NCI-H1092 treated with DMSO at 0.1 percent for 48 hours (cell line): ENCODE measurements at places on chromosomes 1 and 21.
A peak's percentile ranks its signal among the peaks of the same experiment; 100 is the strongest.

DNA sequence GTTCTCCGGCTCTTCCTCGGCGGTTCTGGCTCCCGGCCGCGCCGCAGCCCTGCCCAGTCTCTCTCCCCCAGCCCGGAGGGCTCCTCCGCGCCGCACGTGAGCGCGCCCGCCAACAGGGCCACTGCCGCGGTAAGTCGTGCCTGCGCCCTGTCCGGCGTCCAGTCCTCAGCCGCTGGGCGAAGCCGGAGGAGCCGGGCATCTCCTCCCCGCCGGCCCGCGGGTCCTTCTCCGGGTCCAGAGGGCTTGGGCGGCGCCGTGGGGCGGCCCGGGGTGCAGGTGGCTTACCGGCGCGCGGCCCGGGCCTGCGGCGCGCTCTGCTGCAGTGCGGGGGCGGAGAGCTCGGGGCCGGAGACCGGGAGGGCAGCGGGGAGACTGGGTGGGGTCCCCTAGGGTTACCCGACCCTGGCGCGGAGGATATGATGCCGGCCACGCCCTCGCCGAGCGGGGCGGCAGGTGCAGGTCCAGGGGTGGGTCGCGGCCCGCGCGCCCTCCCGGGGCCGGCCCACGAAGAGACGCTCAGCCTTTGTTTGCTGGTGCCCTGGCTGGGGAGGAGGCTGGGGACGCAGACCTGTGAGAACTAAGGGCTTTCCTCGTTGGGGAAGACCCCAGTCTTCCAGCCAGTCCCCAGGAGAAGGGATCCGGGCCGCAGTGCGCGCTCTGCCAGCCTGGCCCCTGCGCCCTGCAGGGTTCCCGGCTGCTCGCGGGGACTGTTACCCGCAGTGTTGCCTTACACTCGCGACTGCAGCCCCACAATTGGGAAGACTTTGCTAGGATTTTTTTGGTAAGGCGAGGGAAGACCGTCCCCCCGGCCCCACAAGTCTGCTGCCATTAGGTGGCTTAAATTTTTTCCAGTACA, at the start of gene DOP1B:
Gene DOP1B, plus strand, starts transcription at position 10 of the 856 bp plus-strand sequence. CDS start 7,910 bp downstream, outside the sequence.
- DNase-seq: no peak

DNA sequence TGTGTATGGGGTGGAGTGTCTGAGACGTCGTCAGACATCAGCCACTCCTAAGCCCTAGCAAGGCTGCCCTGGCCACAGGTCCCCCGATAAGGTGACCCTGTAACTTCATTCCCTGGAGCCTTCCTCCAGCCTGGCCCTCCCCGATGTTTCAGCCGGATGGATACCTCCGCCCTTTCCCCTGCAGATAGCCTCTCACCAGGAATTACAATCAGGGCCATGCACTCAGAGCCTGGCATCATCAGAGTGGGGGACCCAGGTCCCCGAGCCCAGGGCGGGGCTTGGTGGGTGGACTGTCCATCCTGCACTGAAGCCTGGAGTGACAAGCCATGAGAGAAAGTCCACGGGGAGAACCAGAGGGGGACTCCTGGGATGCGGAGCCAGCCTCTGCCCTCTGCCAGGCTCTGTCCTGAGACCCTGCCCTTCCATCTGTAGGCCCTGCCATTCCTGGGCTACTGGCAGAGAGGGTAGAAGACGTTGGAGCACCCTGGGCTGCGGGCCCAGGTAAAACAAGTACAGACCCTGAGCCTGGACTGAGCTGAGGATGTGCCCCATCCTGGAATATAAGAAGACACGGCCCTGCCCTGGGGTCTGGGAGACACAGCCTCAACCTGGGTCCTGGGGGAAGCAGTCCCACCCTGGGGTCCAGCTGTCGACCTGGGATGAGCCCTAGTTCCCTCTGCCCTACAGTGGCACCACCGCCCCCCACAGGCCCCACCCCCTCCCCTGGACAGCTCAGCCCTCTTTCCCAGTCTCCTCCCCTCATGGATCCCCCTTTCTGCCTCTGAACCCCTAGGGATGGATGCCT, 16.8 kb upstream of the ARF1 start:
- DNase-seq: no peak

GRCh38 chr1:17831597-17831996, 76.5 kb downstream of the ACTL8 start:
- no peak for DNase-seq

DNA sequence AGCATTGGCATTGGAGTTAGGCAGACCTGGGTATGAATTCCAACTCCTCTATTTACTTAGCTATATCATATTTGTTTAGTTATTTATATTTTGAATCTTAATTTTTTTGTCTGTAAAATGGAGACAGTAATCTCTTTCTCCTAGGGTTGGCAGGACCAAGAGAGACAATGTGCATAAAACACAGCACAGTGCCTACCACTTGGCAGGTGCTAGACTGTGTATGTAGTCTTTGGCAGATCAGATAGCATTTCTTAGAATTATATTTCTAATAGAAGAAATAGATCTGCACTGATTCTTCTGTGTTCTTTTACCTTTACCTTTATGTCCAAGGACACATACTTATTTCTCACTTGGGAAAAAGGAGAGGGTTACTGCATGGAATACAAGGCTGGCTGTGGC, 177.2 kb downstream of the GIPC2 start:
- no peak for DNase-seq

DNA sequence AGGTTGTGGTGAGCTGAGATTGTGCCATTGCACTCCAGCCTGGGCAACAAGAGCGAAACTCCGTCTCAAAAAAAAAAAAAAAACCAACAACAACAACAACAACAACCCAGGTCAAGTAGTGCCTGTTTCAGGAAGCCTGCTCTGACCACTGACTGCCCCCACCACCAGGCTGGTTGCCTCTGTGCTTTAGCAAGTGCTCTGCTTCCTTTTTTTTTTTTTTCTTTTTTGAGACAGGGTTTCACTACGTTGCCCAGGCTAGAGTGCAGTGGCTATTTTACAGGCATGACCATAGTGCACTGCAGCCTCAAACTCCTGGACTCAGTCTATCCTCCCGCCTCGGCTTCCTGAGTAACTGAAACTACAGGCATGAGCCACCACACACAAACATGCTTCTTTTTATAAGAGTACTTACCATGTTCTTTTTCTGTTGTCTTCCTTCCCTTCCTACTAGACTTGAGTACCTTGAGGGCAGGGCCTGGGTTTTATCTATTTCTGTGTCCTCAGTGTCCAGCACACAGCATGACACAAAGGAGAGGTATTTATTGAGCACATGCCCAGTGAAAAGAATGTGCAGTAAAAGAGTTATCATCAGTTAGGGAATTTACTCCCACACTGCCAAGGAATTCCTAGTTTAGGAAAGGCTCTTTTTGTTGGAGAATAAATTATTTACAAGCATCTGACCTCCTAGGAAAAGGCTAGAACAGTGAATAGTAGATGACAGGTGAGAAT, 9.9 kb upstream of the COA7 start:
- no peak for DNase-seq

DNA sequence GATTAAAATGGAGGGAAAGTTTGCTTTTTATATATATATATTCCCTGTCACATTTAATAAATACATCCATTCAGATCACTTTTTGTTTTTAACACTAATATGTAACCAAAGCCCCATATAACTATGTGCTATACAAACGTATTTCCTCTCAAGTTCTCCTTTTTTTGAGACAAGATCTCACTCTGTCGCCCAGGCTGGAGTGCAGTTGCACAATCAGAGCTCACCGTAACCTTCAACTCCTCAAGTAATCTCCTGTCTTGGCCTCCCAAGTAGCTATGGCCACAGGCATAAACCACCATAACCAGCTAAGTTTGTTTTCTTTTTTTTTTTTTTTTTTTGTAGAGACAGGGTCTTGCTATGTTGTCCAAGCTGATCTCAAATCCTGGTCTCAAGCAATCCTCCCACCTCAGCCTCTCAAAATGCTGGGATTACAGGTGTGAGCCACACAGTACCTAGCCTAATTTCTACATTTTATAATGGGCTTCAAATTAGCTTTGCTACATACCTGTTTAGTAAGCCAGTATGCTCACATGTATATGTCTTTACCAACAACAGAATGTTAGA, 120.0 kb downstream of the TGFBR3 start:
- DNase-seq: no peak

DNA sequence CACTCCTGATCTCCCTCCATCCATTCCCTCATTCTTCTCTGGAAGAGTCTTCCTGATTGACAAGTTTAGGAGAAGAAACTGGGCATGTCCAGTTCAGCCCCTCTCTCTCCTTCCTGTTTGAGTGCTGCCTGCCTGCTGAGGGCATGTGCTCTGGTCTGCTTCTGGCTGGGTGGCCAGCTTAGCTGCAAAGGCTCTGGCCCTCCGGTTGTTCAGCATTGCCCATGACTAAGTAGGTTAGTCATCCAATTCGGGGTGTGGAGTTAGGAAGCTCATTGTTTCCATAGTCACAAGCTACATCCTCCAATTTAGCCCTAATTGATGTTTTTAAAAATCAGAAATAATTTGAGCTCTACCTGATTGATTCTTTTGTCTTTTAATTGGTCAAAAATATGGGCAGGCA, 25.6 kb upstream of the PLA2G2E start:
- no peak for DNase-seq

GRCh38 chr1:225458222-225458631, 30.4 kb upstream of the LBR start:
- no peak for DNase-seq

- no peak for DNase-seq
Observed at GRCh38 chr1:23995431-23995837, 15.3 kb upstream of the SRSF10 start.

DNA sequence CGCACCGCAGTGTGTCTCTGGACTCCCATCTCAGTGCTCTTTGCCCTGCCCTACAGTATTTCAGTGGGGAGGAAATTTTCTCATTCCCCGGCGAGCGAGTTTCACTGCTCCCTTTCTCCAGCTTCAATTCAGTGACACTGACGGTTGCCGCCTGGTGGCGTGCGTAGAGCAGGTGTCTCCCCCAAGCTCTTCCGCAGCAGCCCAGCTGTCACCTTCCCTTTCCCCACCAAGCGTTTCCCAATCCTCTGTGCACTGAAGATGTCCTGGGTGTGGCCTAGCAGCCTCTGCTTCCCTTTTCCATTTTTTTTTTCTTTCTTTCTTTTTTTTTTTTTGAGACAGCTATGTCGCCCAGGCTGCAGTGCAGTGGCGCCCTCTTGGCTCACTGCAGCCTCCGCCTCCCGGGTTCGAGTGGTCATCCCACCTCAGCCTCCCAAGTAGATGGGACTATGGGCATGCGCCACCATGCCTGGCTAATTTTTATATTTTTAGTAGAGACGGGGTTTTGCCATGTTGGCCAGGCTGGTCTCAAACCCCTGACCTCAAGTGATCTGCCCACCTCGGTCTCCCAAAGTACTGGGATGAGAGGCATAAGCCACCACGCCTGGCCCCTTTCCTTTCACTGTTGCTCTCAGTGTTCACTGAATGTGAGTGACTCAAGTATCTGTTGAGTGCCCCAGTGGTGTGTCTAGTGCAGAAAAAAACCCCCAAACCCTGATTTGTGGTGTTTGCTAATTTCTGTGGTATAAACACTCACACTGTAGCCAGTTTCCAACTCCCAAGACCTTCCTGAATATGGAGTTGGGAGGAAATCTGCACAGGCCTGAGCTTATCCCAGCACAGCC, 30.1 kb downstream of the TNFRSF1B start:
- DNase-seq: peak; percentile 12

DNA sequence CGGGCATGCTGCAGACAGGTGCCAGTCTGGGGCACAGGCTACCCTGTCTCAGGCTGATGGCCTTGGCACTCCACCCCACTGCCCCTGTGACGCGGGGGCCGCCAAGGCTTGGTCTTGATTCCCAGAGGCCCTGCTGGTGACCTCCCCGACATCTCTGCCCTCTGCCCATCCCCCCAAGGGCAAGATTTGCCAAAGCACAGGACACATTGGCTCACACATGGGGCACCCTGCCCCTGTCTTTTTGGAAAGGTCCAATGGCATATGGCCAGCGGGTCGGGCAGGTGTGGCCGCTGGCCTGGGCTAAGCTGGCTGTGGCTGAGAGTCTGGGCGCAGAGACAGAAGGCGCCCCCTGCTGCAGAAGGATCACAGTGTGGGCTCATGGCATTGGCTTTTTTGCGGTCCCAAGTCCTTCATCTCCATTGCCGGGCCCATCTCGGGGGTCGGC, 4.6 kb downstream of the MIB2 start:
- DNase-seq: no peak

GRCh38 chr1:39996396-39997004, 41.6 kb downstream of the MFSD2A start:
- no peak for DNase-seq

DNA sequence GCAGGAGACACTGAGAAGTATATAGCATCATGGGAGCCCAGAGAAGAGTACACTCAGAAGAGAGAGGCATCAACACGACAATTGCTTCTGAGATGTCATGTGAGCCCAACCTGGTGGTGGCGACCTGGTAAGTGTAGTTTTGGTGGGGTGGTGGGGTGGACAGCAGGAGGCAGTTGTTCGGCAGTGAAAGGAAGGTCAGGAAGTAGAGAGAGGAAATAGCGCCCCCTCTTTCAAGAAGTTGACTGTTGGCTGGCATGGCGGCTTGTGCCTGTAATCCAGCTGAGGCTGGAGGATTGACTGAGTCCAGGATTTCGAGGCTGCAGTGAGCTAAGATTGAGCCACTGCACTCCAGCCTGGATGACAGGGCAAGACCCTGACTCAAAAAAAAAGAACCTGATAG, 12.6 kb downstream of the RSPO1 start:
- DNase-seq: no peak

GRCh38 chr21:14982336-14982735, 82.5 kb downstream of the NRIP1 start:
- no peak for DNase-seq

DNA sequence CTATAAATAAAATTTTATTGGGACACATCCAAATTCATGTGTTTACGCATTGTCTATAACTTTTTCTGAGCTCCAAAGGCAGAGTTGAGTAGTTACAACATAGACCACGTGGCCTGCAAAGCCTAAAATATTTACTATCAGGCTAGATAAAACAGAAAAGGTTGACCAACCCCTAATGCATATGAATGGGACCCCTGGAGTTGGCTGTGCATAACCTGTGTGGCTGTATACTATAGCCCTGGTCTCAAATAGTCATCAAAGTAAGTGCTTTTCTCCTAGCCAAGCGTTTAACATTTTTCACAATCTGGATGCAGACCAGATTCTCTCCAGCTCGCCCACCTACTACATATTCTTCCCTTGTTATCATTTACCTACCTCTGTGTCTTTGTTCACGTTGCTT, 60.4 kb downstream of the CYYR1 start:
- DNase-seq: no peak

DNA sequence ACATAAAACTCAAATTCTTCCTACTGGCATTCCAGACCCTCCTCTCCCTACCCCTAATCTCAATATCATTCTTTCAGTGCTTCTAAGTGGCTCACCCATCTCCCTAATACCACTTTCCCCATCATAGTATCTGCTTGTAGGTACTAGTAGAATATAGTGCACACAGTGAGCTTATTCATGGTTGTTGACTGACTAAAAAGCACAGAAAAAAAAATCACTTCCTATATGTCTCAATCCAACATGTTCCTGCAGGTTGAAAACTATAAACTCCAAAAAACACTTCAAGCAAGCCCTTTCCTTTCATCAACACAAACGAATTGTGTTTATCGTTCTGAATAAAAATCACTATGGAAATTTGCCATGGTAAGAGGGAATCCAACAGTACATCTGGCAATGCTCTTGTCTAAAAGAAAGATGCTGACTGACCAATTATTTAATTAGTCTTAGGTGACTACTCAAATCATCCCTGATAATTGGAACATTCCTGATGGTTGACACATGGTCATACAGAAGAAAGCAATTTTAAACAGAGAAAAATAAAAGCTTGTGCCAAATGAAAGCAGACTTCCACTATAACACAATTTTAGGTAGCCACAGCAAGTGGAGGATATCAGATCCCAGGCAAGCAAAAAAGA, 87.1 kb downstream of the NDUFS5 start:
- DNase-seq: no peak
